NT2/D1 (cell line): ENCODE measurements at places on chromosomes 3 and 15.

GRCh38 chr3:136149667-136150066 lies 46.5 kb downstream of the MSL2 start:
- no peak for DNase-seq

- no peak for DNase-seq
Observed at GRCh38 chr3:193773266-193774220, 180.5 kb downstream of the OPA1 start.

DNA sequence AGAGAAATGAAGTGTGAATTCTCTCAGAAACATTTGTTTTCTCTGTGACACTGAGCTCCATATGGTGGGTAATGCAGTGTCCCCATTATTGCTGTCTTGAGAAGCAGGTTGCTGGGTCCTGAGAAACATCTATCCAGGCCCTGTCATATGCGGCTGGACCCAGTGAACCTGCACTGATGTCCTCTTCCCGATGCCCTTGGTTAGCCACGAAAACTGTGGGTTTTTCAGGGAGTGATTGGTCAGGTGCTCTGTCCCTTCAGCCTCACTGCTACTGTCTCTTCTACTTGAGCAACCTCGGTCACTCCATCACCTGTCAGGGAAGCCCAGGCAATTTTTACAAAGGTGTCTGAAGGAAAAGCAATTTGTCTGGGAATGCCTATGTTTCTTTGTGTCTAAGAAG lies 77.0 kb downstream of the SLC7A14 start:
- DNase-seq: no peak

DNA sequence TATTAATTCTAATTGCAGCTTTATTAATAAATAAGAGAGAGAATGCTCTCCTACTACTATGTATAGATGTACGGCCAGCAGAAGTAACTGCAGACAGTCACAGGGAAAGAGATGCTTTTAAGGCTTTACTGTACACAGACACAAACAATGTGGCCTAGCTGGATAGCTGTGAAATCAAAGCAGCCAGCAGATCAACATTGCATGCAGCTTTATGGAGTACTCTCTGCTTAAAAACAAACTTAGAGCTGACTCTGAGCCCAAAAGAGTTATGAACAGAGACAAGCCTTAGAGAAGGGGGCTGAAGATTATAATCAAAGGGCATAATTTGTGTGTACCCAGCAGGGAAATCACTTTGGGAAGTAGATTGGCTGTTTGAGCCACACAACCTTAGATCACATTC lies 47.2 kb downstream of the CADM2 start:
- DNase-seq: no peak

GRCh38 chr3:11643201-11643603 lies 513 bp downstream of the VGLL4 start:
- no peak for DNase-seq

GRCh38 chr3:45210308-45211041 lies 15.6 kb downstream of the TMEM158 start:
- DNase-seq: peak; percentile 66

DNA sequence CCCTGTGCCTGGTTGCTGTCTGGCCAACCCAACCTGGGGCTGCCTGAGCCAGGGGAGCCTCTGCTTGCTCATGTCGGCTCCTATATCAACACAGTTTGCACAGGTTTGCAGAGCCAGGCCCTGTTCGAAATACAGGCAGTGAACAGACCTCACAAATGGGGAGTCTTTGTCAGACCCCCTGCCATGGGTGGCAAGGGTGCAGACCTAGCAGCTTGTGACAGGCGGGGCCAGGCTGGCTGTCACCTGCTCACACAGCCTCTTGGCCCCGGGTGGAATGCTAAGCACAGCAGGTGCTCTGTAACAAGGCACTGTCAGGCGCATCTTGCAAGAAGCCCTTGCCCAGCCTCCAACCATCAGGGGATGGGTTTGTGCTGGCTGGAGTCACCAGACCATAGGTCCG lies 47.3 kb downstream of the BDH1 start:
- DNase-seq: no peak

DNA sequence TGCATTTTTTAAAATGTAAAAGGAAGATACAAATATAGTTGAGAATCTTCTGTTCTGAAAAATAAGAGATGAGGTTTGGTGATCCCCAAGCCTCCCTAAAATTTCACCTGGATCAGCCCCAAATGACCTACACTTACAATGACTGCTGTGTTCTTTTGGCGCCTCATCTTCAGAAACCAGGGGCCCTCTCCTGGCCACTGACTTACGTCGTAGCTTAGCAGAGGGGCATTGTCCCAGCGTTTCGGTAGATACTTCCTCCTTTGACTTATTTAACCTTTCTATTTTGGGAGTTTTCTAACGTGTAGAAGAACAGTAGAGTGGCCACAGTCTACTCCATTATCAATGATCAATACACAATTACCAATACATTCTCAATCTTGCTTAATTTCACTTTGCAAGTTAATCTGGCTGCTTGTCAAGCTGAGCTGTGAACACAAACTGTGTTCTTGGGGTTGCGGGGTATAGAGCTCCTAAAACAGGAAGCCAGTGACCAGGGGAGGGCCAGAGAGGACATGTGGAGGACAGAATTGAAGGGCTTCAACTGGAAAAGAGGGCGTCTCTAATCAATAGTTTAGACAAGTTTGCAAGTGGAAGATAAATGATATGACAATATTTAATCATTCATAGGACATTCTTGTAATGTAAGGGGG lies 419.5 kb downstream of the LPP start:
- no peak for DNase-seq

- no peak for DNase-seq
Observed at GRCh38 chr3:160084998-160085397, 96.4 kb downstream of the IL12A start.

- no peak for DNase-seq
Observed at GRCh38 chr3:161475905-161476304, 20.7 kb upstream of the OTOL1 start.

- peak; percentile 70 for DNase-seq
Observed at GRCh38 chr15:40091861-40092255, 16.8 kb downstream of the BMF start.

- no peak for DNase-seq
Observed at GRCh38 chr15:57619746-57620145, 28.0 kb downstream of the MYZAP start.

- DNase-seq: peak; percentile 74
Observed at GRCh38 chr3:189961522-189962161, 159.1 kb downstream of the P3H2 start.
